ENCODE measurements at places on chromosomes 7 and 10. TPM values are rescaled to one million over a fixed set of nuclear protein-coding genes. Genes with fewer than 3 reads are reported as not detected.

DNA sequence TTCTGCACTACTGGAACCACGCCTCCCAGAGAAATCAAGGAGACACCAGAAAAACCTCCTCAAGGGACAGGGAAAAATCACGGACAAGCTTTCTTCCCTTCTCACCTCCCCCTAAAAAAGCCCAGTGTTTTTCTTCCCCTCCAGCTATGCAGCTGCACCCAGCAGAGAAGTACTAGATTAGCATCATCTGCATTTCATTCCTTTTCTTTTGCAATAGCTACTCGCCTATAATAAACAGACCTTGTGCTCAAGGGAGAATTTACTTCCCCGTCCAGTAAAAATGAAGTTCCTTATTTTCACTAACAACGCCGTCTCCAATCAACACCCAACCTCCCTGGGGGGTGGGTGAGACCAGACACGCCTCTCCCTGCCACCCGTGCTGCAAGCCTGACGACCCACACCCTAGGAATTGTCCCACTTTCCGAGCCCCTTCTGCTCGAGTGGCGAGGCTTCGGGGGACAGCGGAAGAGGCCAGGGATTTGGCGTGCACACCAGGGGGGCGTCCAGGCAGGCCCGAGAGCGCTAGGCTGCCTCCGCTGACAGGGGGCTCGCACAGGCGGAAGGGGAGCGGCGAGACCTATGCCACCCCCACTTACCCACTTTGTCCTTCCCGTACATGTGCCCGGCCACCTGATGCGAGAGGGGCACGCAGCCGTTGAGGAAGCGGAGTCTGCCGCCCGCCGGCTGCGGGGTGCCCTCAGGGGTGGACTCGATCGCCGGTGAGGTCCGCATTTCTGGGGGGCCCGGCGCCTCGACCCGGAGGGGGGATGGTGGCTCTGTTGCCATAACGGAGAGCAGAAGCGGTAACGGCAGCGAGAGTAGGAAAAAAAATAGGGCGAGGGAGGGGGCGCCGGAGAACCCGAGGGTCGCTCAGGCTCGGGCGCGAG lies 625 bp downstream of the IPMK start:
- DNase-seq: peak; percentile 67

- DNase-seq: peak; percentile 54
Observed at GRCh38 chr10:75111907-75112679, 637 bp downstream of the SAMD8 start.

KIAA1549 gene
- total RNA-seq: 3.3 TPM

PRTFDC1 gene
- 9.4 TPM for total RNA-seq

AGBL3 gene
- total RNA-seq: 1.0 TPM
